ENCODE measurements at places on chromosomes 5 and 9. TPM values are rescaled to one million over a fixed set of nuclear protein-coding genes. Genes with fewer than 3 reads are reported as not detected.

DNA sequence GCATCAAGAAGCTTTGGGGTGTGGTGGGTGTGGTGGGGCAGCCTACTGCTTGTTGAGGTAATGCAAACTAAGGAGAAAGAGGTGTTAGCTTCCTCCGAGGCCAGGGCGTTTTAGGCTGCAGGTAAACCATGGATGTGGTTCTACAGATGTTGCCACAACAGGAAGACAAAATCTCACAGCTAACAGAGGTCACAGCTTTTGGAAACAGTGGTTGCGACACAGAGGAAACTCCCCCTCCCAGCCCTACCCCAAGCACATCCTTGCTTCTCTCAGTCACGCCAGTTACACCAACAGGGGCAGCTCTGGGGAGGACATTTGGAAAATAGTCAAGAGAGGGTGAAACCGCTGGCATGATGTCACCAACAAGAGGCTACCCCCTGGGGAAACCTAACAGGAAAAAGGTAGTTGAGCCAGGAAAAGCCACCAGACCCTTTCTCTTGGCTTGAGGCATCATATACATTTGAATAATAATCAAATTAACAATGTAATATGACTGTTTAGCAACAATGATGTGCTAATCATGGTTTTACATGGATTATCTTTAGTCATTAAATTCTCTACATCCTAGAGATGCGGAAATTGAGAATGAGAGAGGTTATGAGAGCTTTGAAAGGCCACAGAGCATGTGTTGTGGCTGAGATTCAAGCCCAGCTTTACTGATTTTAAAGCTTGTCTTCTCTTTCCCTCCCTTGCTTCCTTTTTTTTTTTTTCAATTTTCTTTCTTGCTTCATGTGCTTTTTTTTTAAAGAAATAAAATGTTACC lies 82.2 kb upstream of the IL12B start:
- DNase-seq: no peak

- no peak for DNase-seq
Observed at GRCh38 chr9:20355022-20355421, 267.3 kb downstream of the MLLT3 start.

DNA sequence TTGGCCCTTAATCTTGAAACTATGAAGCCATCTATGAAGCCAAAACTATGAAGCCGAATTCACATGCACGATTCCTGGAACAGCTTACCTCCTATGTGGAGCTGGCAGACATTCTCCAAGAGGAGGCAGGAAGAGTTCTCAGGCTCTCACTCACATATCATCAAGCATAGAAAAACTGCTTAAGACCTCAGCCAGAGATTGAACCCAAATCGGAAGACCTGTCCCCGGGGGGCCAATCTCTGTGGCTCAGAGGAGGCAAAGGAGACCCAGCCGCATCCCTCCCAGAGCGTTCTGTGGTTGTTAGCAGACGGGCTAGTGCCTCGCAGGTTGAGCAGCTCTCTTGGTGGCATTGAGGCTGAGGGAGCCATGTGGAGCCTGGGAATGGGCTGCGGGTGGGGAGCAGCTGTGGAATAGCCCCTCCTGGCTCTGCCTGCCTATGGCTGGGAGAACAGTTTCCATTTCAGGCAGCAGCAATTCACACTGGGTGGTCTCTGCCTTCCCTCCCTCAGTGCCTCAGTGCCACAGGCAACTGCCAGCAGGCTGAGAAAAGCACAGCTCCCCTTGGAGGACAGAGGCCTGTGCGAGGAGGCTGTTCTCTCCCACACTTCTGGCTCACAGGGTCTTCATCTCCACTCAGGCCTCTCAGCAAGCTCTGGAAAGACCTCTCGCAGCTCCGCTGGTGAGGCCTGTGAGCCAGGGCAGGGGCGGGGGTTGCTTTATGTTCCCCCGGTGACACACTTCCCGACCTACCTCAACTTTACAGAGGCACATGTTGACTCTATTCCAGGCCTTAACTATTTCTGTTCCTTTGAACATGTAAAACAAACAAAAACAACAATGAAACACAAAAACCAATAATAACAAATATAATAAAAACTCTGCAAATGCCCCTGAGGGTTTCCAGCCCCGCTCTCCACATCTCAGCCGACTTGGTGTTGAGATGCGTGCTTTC lies 17.4 kb upstream of the TMEM174 start:
- no peak for DNase-seq

GRCh38 chr9:2022560-2022959 lies 7.4 kb downstream of the SMARCA2 start:
- DNase-seq: no peak

DNA sequence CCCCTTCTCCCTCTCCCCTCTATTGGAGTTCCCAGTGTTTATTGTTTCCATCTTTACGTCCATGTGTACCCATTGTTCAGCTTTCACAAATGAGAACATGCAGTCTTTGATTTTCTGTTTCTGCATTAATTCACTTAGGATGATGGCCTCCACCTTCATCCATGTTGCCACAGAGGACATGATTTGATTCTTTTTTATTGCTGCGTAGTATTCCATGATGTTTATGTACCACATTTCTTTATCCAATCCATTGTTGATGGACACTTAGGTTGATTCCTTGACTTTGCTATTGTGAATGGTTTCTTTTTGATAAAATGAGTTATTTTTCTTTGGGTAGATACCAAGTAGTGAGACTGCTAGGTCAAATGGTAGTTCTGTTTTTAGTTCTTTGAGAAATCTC lies 88.9 kb downstream of the NDUFS4 start:
- no peak for DNase-seq

DNA sequence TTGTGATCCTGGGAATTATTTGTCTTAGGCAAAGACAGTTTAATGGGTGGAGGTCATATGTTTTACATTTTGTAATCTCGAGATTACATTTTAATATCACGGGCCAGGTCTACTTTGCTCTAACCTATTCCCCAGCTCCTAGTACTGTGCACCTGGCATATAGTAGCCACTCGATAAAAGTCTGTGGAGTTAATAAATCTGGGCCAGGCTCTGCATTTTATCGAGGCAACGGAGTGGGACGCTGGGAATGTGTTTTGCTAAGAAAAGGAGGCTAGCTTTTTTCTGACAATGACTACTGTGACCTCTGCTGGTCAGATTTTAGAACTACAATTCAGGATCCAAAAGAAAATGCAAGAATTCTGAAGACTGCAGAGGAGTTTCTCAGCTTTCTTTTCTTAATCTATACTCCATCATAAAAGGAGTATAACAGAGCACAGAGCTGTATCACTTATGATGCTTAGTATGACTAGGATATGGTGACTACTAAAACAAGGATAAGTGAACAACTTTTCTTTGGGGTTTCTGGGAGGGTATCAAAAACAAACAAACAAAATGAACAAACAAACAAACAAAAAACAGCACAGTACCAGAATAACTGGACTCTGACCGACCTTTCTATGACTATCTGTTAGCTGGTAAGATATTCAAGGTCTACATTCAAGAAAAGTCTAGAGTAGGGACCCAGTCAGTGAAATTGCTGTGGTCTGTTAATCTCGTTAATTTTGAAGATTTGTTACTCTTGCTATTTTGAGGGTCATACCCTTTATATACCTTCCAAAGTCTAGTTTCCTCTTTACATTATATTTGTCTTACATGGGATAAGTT lies 46.1 kb upstream of the CER1 start:
- DNase-seq: no peak

GRCh38 chr9:74960561-74960960 lies 7.8 kb upstream of the C9orf40 start:
- no peak for DNase-seq

DNA sequence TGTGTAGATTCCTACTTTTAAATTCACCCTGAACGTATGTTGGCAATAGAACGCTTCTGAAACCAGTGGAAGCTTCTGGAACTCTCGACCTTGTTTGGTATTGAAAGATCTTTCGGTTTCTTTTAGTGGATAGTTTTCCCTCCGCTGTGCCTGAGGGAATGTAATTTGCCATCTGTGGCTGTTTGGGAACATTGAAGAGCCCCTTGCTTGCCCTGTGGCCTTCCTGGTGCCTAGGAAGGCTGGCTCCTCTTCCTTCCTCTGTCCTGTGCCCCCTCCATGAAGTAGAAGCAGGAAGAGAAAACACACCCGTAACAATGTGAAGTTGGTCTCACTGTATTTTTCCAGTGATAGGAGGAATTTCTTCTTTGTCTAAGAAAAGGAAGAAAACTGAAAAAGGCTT lies 274.3 kb downstream of the AOPEP start:
- DNase-seq: no peak

DNA sequence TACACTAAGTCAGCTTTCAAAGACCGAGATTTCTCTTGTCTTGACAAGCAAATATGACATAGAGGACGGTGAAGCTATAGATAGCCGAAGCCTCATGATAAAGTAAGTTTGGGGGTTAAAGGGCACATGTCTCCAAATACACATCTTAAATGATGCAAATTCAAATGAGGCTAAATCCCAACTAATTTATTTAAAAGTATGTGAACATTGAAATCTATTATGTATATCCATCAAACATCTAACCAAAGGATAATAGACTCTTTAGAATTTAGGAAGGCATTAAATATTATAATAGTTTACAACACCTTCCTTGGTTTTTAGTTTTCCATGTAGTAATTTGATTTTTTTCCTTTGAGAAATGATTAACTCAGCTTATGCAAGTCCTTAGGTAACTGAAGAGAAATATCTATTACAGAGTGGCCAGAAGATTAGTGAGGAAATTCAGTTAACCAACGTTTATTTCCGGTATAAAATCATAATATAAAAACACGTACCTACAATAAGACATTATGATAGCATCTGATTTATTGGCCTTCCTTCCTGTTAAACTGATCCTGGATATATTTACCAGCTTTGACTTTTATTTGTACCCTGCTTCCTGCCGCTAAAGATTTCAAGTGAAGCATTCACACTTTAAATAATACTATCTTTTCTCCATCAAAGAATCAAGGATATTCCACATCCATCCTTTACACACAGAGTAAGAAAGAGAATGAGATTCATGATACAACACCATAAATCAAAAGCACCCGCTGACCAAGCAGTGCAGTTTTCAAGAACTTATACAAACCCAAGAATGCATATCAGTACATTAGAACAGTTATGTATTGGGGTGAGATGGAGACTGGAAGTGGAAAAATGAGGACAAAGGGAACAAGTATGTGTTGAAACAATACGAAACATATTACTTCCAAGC lies 31.9 kb upstream of the F2R start:
- DNase-seq: no peak

DNA sequence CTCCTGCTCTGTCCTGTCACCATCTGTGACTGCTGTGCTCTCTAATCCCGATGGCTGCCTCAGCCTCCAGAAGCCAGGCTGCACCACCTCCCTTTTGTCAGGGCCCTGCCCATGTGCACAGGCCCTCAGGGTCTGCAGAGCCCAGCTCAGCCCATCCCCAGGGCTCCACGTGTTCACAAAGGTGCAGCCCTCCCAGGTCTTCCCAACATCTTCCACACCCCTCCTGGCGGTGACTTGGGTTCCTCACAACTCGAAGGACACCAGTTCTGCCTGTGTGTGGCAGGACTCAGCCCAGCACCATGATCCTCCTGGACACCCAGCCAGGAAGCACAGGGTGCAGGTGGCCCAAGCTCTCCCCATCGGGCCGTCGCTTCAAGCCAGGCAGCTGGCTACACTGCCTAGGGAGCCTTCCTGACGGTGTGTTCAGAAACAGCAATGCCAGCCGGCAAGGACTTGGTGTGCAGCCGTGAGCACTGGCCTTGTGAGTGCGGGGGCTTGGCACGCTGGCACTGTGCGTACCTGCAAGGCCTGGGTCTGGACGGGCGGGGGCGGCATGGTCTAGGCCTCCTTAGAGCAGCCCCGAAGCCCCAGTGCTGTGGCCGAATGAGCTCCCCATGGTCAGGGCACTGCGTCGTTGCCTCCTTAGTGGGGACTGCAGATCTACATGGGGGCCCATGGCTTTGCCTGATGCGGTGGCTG lies 96.1 kb downstream of the MRPL36 start:
- DNase-seq: no peak

DNA sequence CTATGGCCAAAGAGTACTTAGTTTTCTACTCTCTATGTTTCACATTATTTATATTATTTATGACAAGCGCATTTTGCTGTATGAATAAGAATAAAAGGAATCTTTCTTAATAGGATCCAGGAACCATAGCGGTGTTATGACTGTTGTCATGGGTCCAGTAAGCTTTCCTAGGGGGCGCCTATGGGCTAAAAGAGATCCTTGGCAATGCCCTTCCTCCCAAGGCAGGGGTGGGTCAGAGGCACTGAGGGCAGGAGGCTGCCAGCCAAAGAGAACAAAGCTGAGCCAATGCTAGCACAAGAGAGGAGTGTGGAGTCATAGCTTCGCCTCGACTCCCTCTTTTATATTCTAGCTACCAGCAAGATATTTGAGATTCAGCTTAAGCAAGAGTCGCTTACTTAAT lies 98.4 kb upstream of the GNAQ start:
- no peak for DNase-seq

DNA sequence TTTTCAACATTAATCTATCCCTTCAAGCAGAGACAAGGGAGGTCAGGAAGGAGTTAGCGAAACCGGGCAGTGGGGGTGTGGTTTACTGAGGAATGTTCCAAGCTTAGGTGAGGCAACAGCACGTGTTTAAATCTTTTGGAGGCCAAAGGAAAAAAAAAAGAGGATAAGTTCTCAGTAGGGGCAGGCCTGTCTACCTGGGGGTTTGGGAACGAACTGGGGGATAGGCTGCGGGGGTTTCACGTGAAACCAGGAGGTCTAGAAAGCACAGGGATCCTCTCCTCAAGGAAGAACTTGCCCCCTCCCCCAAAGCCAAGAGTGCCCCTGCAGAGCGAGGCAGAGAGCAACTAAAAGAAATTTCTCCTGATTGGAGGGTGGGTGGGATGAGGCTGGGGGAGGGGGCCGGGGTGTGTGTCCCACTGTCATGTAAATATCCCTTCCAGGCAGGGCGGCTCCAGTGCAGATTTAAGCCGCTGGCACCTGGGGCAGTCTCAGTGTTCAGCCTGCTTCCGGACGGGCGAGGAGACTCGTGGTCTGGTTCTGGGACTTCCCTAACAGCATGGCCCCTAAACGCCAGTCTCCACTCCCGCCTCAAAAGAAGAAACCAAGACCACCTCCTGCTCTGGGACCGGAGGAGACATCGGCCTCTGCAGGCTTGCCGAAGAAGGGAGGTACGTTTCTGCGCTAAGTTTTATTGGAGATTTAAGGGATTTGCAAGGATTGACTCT lies 5.5 kb upstream of the SET start:
- no peak for DNase-seq

GRCh38 chr5:76202182-76202581 lies 119.0 kb downstream of the SV2C start:
- DNase-seq: no peak

DNA sequence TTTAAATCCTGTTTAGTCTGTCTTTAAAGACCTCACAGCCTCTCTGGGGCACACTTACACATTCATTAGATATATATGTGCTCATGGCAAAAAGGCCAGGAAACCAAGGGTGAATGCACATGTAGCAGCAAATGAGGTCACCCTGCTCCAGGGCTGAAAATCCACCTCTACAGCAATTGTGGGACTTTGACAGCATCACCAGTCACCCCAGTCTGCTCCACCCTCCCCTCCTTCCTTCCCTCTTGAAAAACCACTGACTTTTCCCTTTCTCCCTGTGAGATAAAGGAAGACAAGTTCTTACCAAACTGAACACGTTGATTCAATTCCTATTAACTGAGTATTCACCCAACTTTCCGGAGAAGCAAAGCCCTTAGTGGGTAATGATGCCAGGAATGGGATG lies 15.2 kb upstream of the SH3RF2 start:
- DNase-seq: no peak

The PCDHGA1 gene
- total RNA-seq: 0.12 TPM

The SGCD gene
- total RNA-seq: 8.2 TPM

The LCNL1 gene
- 0.47 TPM for total RNA-seq

The NME5 gene
- total RNA-seq: not detected

The PAIP1 gene
- 81.8 TPM for total RNA-seq

The JMY gene
- 7.0 TPM for total RNA-seq

The FOCAD gene
- 25.6 TPM for total RNA-seq

The FOXD4 gene
- total RNA-seq: 0.46 TPM

The ZNF462 gene
- 17.2 TPM for total RNA-seq

The ACTBL2 gene
- not detected for total RNA-seq

The SLC28A3 gene
- 0.32 TPM for total RNA-seq

Measured in omental fat pad (tissue), 4 donors.